ENCODE measurements at places on chromosomes 2 and 18.

GRCh38 chr2:196181484-196181883, 10.1 kb upstream of the STK17B start:
- no peak for DNase-seq

GRCh38 chr2:181643151-181643550, 13.8 kb downstream of the CERKL start:
- no peak for DNase-seq

DNA sequence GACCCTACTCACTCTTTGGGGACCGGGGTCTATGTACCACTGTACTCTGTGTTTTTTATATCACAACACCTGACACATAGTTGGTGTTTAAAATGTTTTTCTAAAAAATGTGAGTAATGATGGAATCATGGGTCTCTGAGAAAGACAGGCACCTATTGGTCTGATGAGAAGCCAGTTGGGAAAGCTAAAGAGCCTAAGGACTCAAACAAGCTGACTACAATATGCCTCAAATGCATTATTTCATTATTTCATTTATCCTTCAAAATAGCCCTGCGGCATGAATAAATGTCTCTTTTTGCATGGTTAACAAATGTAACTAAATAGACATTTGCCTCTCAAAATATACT, 102.9 kb upstream of the SCN1A start:
- no peak for DNase-seq

DNA sequence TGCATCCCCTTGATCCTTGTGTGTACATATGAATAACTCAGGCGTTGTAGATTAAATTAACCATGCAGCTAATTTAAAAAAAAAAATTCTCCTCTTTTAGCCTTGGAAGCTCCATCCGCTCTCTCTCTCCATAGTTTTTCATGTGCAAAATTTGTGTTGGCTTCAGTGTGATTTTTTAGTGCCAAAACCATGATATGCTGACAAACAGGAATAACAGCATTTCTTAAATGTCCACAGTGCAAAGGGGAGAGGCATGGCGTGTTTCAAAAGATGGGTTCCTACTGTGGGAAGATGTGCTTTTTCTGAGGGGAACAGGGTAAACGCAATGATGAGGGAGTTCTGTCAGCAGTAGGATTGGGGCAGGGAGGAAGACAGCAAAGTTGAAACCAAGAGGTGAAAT, 247.0 kb downstream of the ICOS start:
- DNase-seq = no peak

DNA sequence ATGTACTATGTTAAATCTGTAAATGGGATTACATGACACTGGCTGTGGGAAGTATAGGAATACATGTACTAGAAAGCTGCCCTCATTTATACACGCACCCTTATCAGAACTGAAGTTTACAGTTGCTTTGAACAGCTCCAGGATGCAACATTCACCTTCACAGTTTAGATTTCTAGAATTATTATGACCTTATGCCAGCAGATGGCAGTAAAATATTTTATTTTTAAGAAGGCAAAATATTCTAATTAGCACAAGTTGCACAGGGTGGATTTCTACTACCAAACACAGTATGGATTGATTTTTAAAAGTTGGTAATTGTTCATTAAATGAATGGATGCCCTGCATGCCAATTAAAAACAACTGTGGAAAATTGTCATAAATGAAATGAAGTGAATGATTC, 670.4 kb downstream of the KCNJ3 start:
- no peak for DNase-seq

GRCh38 chr2:71601136-71602114, 148.1 kb downstream of the DYSF start:
- no peak for DNase-seq

DNA sequence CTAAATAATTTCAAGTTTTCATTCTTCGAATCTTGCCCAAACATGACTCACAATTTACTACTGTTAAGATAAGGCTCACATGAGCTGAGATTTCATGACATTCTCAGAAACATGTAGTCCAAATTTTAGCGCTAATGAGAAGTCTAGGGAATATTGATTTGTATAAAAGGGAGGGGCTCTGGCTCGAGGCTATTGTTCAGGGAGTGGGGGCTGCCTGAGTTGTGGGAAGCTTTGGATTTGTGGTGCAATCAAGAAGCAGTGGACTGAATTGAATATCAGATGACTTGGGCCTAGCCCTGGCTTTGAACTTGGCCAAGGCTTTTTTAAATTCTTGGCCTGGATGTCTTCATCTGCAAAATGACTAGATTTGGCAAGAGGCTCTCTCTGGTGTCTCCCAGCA, 674.9 kb upstream of the FANCL start:
- DNase-seq = no peak

DNA sequence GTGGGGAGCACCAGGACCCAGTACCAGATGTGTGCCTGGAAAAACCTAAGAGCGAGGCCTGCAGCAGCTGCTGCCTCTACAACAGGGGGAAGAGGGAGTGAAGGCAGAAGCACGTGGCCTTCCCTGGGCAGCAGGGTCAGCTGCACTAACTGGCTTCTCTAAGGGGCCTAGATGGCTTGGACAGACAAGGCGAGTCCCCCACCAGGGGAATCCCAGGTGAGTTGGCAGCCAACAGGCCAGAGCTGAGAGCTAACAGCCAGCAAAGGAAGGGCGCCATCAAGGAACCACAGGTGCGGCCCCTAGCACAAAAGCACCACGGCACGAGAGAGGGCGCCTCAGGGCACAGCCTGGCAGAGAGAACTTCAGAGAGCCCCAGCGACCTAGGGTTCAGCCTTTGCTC, 19.8 kb upstream of the MAL start:
- no peak for DNase-seq

DNA sequence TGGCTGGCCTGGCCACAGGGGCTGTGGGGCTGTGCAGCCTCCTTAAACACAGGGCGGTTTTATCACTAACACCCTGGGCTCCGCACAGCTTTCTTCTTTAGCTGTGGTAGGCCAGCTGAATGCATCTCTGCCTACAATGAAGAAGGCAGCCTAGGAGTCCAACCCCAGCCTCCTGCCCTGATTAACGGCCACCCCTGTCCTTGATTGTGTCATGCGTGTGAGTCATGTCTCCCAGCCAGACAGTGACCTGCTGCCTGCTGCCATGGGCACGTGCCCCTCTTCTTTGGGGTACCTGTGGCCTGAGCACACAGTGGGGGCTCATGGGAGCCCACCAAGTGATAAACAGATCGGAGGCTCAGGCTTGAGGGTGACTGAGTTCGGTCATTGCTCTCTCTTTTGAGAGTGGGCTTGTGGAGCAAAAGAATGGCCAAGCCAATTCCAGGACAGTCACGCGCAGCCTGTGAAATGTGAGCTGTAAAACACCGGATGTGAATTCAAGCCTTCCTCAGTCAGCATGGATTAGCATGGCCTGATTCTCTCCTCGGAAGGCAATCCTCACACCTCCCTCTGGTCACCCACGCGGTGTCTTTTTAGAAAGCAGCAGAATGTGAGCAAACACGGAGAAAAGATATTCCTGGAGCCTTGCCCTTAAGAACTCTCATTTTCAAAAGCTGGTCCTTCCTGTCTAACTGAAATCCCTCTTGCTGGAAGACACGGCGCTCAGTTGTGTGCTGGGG, 144.1 kb downstream of the CELF4 start:
- DNase-seq = no peak

DNA sequence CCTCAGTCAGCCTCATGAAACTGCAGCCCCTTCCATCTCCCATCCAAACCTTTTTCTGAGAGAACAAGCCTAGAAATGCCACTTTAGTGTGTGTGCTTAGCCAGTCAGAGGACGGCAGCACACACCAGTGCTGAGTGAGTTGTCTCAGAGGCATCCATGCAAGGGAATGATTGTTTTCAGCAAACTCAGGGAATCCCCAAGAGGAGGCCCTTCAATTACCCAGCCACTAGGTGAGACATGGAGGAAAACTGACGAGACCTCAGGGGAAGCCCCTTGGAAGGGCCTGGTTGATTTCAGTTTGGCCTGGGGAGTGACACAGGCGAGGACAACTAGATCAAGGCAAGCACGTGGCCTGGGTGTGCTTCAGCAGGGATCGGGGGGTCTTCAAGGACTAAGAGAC, 49.7 kb downstream of the APOB start:
- no peak for DNase-seq

- DNase-seq = no peak
Measured at GRCh38 chr2:17540093-17540812, at the start of gene VSNL1. Gene VSNL1 (plus strand): TSS chr2:17540696. CDS start chr2:17592075, 51,379 bp downstream.

DNA sequence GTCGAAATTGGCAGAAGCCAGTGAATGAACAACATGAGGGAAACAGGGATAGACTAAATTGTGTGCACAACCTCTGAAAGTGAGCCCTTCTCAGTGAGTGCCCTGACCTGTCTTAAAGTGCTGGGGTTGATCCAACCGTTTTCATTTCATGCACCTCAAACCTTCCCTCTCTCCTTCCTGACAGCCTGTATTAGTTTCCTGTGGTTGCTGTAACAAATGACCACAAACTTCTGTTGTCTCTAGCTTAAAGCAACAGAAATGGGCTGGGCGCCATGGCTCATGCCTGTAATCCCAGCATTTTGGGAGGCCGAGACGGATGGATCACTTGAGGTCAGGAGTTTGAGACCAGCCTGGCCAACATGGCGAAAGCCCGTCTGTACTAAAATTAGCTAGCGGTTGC, 48.8 kb upstream of the PPP1CB start:
- DNase-seq = no peak

DNA sequence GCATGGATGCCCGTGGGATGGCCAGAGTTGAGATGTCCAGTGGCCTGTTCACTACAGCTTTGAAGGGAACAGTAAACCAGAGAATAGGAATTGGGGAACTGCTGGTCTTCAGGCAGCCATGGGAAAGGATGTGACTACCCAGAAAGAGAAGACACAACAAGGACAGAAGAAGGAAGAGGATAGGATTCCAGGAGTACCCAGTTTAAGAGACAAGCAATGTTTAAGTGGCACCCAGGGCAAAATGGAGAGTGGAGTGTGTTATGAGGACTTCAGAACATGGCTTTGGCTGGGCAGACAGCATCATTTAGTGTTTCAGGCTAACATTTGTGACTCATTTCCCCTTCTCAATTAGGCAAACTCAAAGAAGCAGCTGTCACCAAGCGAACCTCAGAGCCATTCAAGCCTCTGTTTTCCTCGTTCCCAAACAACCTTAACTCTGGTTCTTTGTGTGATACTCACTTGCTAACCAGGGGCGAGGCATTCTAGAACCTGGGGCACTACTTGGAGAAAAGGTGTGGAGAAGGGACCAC, 4.0 kb upstream of the FAM124B start:
- DNase-seq = no peak

DNA sequence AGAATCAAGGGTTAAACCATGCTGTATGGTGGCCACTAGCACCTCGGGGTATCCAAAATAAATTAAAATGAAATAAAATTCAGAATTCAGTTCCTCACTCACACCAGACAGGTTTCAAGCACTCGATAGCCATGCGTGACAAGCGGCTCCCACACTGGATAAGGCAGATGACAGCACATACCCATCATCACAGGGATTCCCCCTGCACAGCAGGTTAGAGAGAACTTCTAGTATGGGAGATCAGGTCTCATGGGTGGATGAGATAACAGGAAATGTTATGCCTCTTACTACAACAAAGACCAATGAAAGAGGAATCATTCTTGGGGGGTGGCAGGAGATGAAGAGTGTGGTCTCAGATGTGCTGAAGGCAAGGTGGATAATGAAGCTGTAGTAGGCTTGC, 121.9 kb upstream of the ACAA2 start:
- no peak for DNase-seq

DNA sequence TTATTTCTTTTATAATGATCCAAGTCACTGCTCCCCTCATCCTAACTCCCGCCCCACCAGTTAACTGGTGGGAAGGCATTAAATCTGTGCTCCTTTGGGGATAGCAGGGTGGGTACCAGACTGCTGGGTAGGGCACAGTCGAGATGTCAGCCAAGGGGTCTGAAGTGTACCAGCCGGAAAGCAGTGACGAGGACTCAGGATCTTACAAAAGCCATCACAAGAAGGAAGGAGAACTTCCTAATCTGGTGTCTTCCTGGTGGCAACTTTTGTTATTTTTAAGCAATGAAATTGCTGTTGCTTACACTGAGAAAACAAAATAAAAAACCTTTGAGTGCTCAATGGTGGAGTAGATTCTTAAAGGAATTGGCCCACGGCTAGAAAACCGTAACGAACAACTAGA, 97.7 kb downstream of the ALPK2 start:
- no peak for DNase-seq

DNA sequence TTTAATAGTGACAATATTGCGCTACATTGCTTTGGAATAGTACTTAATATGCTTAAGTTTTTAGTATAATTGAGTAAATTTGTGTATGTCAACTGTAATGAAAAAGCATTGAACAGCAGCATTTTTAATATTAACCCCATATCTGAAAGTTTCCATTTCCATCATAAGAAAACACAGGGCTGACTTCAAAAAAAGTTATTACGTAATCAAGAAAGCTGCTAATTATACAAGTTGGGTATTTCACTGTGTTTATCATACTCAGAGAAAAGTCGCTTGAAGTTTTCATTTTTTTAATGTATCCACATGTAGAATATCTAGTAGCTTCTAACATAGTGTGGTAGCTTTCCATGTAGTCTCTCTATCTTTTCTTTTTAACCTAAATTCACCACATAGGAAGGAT, 146.5 kb downstream of the PKP4 start:
- no peak for DNase-seq

GRCh38 chr2:66633631-66634030, 198.7 kb downstream of the MEIS1 start:
- no peak for DNase-seq

DNA sequence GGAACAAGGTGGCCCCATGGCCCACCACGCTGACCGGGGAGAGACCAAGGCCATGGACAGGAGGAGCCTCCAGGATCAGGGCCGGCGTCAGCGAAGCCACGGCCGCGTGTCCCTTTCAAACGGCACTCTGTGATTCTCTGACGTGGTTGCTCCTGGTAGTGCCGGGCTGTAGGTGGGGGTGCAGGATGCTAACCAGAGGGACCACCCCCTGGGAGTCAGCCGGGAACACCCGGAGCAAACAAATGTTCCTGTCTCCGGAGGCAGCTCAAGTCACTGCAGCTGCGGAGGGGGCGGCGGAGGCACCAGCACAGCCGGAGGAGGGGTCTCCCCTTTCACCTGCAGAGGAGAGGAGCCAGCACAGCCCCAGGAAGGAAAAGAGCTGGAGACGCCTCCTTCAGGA, 750.6 kb upstream of the SALL3 start:
- no peak for DNase-seq

DNA sequence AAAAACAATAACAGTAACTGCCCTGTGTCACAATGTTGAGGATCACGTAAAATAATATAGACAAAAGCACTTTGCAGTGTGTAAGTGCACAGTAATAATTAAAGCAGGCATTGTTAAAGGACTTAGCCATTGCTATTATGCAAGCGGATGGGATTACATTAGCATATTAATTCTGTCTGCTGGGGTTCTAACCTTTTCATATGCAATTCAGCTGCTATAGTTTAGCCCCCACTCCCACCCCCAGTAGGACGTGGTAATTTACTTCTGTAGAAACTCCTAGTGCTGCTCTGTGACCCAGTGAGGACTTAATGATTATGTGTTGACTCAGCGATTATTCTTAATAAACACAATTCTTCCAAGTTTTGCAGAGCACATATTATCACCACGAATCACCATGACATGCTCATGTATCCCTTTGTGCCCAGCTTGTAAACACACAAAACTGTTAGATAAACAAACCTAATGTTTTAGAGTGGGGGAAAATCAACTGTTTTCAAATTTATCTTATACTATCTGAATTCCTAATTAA, 5.1 kb upstream of the ADAM23 start:
- DNase-seq = no peak

- DNase-seq = no peak
Measured at GRCh38 chr18:79459946-79460480, 64.3 kb downstream of the NFATC1 start.

GRCh38 chr18:47163241-47163640, 12.9 kb downstream of the IER3IP1 start:
- no peak for DNase-seq
